ENCODE measurements at places on chromosomes 6 and 20.

- no peak for DNase-seq
Observed at GRCh38 chr6:102417368-102417998, 1024.0 kb downstream of the GRIK2 start.

DNA sequence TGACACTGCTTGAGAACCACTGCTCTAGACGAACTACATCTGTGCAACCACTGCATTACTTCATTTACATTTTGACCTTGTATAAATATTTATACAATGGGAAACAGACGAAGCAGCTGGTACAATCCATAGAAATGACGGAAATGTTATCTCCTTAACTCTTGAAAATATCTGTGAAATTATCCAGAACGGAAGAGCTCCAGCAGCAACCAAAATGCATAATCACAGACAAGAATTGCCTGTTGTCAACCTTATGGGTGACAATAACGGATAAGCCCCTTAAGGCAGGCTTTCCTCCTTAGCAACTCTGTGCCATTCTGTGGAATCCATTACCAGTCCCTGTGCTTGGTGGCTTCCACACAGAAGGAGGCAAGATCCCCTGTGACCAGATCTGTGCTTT lies 115.4 kb downstream of the DTNBP1 start:
- no peak for DNase-seq

- DNase-seq = no peak
Observed at GRCh38 chr6:108728826-108729225, 119.4 kb upstream of the ARMC2 start.

DNA sequence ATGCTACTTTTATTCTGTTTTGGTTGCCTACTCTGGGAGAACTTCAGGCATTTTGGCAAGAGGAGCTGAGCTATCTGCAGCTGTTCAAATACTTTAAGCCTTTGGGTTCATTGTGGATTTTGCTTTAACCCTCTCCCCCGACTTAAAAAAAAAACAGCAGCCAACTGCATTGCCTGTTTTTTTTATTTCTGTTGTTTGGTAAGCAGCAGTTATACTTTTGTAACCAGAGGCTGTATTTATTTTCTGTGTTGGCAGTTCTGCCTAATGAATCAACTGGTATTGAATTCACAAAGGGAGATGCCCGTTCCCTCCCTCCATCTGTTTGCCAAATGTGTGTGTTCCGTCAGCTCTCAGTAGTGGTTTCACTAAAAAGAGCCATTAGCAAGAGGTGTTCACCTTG lies 484.0 kb downstream of the UTRN start:
- DNase-seq = no peak

DNA sequence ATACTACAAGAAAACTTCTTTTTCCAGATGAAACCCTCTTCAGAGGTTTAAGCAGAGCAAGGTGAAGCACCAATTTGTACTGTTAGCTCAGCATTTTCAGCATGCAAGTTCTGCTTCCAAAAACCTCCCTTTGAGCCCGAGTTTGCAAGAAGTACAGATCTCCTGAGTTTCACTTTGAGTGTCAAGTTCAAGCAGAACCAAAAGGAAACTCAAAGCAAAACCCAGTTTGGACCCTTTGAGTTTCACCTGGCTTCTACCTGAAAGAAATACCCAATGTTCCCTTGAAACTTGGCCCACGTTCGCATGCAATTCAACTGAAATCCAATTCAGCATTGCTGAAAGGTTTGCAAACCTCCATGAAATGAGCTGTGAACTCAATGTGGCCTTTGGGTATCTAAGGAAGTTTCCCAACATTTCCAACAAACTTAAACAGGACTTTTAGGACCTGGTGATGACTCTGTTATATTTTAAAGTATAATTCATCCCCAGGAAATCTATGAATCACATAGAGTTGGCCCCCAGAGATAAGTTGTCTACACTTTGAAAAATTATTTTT lies 62.9 kb upstream of the HBS1L start:
- no peak for DNase-seq

DNA sequence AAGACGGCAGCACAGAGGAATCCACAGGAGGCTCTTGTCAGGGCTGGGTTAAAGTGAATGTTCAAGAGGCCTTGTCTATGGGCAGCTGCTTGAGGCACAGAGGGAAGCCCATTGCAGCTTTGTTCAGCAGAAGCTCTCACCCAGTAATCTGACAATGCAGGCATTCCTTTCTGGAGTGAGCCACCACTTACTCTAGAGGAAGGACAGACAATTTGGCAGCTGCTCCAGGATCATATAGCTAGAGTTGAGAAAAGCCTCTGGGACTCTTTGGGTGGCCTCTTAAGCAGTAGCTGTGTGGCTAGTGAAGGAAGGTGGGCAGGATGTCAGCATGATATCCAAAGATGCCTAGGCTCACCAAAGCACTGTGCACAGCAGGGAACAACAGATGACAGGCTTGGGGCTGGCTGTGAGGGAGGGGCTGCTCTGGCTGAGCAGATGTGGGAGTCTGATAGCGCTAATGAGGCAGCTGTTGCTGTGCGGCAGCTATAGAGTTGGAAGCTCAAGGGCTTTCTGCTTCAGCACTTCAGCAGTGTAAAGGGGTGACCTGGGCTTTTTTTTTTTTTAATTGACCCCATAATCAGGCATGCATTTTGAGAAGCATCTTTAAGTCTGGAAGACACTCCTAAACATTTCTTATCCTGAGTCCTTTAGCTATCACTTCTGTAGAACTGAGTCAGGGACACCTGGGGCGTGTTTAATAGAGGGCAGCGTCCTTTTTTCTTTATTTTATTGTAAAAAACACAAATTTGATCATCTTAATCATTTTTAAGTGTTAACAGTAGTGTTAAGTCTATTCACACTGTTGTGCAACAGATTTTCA lies 27.2 kb downstream of the CMTR1 start:
- no peak for DNase-seq

- DNase-seq = no peak
Observed at GRCh38 chr6:145199961-145200360, 535.4 kb downstream of the EPM2A start.

DNA sequence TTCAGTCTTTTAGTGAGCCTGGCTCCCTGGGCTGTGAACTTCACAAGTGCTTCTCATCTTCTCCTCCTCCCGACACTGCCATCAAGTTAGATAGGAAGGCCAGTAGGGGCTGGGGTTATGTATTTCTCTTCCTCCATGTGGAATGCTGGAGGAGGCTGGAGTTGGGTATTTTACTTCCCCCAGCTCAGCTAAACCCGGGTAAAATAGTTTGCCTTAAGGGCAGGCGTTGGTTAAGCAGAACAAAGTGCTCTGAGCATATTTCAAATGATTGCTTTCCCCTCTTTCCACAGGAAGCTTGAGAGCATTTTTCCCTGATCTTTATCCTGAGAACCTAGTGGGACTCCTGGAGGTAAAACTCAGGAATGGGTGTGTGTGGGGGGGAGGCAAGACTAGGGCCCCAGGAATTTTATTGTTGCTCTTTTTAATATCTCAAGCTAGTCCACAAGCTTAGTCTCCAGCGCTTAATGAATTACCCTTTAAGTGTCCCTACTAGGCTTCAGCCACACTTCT lies 16.9 kb upstream of the SUPT3H start:
- DNase-seq = no peak

DNA sequence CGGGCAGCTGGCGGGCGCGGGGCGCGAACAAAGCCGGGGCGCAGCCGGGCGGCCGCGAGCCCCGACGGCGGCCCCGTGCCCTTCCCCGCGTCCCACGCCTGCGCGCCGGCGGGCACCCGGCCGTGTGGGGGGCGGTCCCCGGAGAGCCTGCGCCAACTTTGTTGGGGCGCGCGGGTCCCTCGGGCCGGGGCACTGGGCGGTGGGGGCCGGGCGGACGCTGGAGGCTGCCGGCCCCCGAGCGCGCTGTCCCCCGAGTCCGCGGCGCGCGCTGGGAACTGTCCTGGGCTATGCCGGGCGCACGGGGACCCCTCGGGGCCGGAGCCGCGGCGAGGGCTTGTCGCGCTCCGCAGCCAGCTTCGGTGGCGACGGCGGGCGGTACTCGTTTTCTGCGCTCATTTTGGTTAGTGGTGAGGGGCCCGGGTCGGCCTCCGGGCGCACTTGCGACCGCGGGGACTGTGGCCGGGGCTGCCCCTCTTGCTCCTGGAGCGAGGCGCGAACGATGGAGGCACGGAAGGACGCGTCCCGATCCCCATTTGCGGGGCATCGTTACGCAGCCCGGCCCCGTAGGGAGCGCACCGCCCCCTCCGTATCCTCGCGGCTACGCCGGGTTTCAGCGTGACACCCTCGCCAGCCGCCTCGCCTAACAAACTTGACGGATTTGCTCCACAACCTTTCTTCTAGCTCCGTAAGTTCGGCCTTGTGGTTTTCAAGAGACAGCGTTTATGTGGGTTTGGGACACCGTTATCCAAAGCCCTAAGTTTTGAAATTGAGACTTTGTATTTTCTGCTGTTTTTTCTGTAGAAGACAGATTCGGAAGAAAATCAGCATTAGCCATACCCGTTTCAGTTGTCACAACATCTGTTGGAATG lies 622 bp downstream of the SS18L1 start:
- DNase-seq = peak; percentile 71

- DNase-seq = no peak
Observed at GRCh38 chr6:96611342-96611991, 48.5 kb downstream of the FHL5 start.

DNA sequence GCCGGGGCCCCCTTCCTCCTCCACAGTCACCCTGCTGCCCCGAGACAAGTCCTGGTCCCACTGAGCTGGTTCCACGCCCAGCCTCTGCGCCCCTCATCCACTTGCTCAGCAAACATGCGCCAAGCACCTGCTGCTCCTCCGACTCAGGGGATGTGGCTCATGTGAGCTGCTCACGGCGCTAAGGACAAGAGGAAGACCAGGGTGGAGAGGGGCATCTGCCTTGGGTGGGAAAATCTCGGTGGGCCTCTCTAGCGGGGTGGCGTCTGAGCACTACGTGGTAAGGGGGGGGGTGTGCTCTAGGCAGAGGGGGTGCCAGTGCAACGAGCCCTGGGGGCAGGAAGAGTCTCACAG lies 4.5 kb downstream of the LAMA5 start:
- no peak for DNase-seq

GRCh38 chr6:26123675-26123946 lies 36.4 kb downstream of the HFE start:
- no peak for DNase-seq

GRCh38 chr6:28683945-28684538 lies 158.4 kb downstream of the GPX5 start:
- peak; percentile 36 for DNase-seq

DNA sequence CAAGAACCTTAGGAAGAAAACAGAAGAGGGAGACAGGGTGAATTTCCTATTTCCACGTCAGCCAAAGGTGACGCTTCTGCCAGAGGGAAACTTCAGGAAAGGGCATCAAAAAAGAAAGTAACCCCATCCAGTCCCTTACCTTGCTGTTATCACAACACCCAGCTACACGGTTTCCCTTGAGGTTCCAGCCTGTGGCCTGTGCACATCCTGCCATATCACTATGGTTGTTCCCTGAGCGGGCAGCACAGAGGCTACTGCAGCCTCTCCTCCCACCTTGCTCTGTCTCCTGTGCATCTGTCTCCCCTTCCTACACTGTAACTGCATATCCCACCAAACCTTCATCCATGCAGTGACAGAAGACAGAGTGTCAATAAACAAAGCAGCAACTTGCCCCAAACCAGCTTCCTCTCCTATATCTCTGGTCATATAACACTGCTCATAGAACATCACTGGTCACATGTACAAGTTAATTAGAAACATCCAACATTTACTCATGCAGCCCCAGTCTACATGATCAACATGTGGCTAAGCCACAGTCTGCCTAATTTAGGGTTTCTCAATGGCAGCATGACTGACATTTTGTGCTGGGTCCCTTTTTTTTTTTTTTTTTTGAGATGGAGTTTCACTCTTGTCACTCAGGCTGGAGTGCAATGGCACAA lies 54.7 kb downstream of the GFOD1 start:
- DNase-seq = no peak

GRCh38 chr6:31383149-31383548 lies 20.2 kb upstream of the MICA start:
- DNase-seq = no peak

DNA sequence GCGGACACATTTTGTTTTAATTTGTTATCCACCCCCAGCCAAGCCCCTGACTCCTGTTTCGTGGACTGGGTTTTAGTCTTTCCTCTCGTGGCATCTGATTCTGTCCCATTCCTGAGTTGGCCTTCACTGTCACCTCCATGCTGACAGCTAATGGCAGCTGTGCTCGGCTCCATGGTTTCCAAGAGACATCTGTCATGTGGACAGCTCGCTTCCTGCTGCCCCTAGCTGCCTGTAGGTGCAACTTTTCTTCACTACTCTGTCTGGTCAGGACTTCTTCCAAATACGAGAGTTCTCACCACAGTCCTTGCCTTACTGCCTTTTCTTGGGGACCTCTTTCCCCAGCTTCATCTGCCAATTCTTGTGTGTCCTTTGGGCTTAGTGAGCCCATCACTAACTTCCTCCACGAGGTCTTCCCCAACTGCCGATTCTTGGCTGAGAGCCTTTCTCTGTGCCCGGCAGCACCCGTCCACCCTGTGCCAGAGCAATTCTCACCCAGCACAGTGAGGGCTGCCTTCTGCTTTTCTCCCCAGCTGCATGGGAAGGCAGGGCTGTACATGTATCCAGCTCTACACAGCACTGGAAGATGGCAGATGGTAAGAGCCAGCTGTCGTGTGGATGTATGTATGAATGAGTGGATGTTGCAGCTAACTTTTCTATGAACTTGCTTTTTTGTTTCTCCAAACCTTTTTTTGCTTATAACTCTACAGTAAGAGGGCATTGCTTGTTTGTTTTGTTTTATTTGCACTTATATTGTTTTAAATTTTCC lies 140.4 kb downstream of the F13A1 start:
- no peak for DNase-seq

- DNase-seq = no peak
Observed at GRCh38 chr6:143695130-143695968, 17.6 kb downstream of the PHACTR2 start.

DNA sequence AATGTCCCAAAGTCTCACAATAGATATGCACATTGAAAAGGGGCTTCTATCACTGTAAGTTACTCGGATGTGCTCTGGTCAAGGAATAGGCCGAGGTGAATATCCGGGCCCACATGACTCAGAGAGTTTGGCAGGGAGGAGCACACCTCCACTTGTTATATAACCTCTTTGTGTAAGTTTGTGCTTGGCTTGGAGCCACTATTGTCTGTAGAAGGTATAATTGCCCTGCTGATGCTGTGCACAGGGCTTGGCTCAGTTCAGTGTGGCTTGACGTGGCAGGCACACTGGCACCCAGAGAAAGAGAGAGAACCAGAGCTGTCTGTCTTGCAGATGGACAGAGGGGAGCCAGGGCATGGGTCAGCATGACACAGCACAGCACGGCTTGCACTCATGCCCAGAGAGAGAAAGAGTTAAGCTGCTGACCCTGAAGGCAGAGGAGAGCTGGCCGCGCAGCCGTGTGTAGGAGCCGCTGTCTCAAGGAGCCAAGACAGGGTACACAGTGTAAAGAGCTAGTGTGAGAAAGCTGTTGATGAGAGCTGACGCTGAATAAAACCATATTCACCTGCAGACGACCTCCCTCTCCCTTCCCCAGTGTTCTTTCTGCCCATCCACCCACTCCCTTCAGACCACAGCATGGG lies 482.5 kb downstream of the C6orf118 start:
- no peak for DNase-seq

All from SW480 (cell line).